Colonic mucosa (tissue), 4 donors: ENCODE measurements at places on chromosomes 5 and 9. TPM values are rescaled to one million over a fixed set of nuclear protein-coding genes. Genes with fewer than 3 reads are reported as not detected.

DNA sequence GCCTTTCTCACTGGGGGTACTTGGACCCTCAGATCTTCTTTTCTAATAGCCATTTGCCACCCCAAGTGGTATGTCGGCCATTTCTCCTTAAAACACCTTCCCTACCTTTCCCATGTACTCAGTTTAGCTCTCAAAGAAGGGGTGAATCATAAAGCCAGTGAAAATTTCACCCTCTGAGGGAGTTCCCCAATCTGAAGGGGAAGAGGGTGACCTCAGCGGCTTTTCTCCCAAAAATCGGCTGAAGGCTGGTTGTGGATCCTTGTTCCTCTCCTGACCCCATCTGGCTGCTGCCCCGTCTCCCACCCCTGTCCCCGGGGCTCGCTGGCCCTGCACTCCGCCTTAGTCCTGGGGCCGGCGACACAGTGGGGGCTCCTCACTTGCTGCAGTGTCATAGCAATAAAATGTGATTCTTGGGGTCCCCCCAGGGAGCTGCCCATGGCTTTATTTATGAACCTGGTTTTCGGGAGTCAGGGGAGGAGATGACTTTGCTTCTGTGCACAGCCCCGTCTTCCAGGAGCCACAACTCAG, 17.3 kb upstream of the LTC4S start:
- peaks cover 16% of the 10 kb centered on the region for H3K36me3 ChIP-seq
- no peaks in the 10 kb centered on the region for H3K27me3 ChIP-seq
- no peak for DNase-seq
- H3K27ac ChIP-seq, result no peak overlapping the region

GRCh38 chr5:16489322-16489791, 23.8 kb upstream of the ZNF622 start:
- no peaks in the 10 kb centered on the region for H3K27me3 ChIP-seq
- no peak overlapping the region for H3K27ac ChIP-seq
- no peak overlapping the region for H3K4me3 ChIP-seq
- no peaks in the 10 kb centered on the region for H3K4me1 ChIP-seq
- DNase-seq, result no peak

DNA sequence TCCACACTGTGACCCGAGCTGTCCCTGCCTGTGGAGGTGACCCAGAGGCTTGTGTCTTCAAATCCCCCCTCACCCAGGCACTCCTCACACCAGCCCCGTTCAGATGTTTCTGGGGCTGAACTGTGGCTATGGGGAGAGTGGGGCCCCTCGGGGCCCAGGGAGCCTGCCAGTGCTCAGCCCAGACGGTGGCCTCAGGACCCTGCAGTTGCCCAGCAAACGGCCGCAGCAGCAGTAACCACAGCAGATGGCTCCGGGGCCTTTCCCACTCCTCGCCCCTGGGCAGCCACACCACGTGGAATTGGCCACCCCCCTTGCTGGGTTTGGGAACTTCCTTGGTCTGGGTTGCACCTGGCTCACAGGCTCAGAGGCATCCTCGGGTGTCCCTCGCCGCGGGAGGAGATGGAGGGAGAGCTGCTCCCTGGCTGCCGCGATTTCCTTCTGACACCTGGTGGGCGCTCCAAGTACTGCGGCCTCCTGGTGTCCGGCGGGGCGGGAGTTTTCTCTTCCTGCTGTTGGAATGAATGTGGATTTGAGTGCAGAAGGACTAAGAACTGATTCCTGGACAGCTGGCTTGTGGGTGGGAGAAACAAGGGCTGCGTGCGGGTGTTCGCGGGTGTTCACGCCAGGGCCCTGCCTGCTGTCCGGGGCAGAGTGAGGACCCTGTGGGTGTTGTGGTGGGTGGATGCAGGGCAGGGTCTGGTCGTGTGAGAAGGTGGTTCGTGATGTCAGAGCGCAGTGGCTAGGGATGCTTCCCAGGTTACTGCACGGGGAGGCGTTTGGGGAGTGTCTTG, 97.5 kb downstream of the COL5A1 start:
- no peak overlapping the region for H3K4me3 ChIP-seq
- no peaks in the 10 kb centered on the region for H3K4me1 ChIP-seq
- H3K36me3 ChIP-seq, result no peaks in the 10 kb centered on the region
- no peak overlapping the region for H3K27ac ChIP-seq
- H3K27me3 ChIP-seq, result no peaks in the 10 kb centered on the region
- DNase-seq, result peak; percentile 67

LRRC19 gene
- 48.9 TPM for total RNA-seq
